ENCODE measurements at places on chromosomes 16 and 17. TPM values are rescaled to one million over a fixed set of nuclear protein-coding genes. Genes with fewer than 3 reads are reported as not detected.

DNA sequence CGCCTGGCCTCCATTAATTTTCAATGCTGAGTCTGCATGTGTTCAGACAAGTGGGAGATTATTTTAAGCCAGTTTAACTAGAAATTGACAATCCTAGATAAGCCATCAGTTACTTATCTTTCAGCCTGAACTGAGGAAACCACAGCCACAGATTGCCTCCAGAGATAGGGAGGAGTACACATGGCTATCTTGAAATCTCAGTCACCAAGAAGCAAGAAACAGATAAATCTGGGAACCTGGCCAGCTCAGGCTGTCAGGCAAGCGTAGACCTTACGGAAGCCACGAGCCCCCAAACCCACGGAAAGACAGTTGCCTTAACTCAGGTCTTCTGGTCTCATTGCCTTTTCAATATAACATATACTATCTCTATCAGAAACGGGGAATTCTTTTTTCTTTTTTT lies 2.0 kb upstream of the GLG1 start:
- H3K36me3 ChIP-seq: no peaks in the 10 kb centered on the region
- H3K27me3 ChIP-seq: no peaks in the 10 kb centered on the region
- peaks cover 5% of the 10 kb centered on the region for H3K4me1 ChIP-seq
- H3K4me3 ChIP-seq: no peak overlapping the region
- no peak for DNase-seq

HIC1 gene
- 6.4 TPM for polyA plus RNA-seq

BCAR1 gene
- 29.2 TPM for polyA plus RNA-seq

DNA sequence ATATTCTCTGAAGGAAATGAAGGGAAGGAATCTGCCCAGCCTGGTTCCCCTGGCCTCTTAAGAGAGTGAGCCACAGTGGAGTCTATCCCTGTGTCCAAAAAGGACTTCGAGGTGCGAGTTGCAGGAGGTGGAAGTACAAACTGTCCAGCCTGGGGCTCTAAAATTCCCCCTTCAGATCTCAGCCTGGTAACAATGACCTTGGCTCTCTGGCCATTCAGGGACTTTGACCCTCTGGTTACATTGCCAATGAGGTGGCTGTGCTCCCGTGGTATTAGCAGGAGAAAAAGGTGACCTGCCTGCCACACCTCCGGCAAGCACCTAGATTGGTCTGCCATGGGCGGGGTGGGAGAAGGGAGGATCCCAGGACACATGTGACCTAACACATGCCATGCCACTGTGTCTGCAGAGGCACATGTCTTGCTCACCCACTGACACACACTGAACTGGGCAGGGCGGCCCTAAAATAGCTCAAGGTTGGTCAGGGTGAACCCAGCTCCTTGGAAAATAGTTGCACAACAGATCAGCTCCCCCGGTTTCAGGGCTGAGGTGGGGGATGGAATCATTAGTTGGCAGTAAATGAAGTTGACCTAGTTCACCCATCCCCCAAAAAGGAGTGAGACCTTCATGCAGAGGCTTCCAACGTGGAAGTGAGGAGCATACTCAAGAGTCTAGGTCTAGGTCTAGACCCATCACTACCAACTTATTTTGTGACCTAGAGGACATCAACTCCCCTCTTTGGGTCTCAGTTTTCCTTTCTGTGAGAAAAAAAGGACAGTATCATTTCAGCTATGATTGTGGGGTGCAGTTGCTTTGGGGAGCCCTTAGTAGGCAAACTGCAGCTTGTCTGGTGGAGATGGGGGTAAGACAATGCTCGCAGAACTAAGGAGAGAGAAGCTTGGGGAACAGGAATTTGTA lies 2.2 kb downstream of the NR1D1 start:
- peak overlapping the region; percentile 73 for H3K4me3 ChIP-seq
- peaks cover 29% of the 10 kb centered on the region for H3K36me3 ChIP-seq
- H3K27me3 ChIP-seq: no peaks in the 10 kb centered on the region
- H3K27ac ChIP-seq: peak overlapping the region; percentile 95

DNA sequence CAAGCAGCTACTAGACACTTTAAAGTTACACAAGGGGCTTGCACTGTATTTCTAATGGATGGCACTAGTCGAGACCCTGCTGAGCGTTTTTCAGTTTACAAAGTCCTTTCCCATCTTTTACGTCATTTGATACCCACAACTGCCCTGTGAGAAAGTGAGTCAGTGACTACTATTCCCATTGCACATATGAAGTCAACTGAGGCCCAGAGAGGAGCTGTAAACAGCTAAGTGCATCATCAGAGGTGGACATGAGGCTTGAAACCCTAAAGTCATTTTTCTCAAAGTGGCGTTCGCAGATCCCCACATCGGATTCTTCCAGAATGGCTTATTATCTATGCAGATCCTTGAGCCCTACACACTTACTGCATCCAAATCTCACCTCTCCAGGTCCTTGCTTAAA lies 50.6 kb downstream of the TEKT5 start:
- no peak for DNase-seq
- no peaks in the 10 kb centered on the region for H3K4me1 ChIP-seq
- H3K4me3 ChIP-seq: no peak overlapping the region

DNA sequence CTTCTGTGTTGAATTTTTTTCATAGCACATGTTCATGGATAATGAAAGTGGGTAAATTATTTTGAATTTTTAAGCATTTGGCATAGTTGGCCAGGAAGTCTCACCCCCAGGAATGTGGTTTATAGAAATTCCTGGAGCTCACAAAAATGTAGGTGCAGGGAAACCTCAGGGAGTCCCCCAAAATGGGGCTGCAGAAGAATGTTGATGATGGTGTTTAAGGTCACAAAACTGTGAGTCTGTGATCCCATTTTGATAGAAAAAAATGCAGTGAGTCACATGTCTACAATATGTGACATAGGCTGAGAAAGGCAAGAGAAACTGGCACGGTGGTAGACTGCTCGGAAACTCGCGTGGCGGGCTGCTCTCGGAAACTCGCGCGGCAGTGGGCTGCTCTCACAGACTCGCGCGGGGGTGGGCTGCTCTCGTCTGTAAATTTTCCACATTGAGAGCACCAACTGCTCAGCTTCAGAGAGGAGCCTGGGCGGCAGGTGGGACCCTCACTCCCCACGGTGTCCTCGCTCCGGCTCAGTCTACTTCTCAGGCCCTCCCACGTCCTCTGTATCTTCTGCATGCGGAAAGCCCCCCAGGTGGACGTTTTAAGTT lies 18.7 kb upstream of the MC1R start:
- H3K36me3 ChIP-seq: peaks cover 30% of the 10 kb centered on the region
- no peak overlapping the region for H3K27ac ChIP-seq
- DNase-seq: no peak
- H3K4me1 ChIP-seq: no peaks in the 10 kb centered on the region
- no peaks in the 10 kb centered on the region for H3K27me3 ChIP-seq
- H3K4me3 ChIP-seq: no peak overlapping the region

DNA sequence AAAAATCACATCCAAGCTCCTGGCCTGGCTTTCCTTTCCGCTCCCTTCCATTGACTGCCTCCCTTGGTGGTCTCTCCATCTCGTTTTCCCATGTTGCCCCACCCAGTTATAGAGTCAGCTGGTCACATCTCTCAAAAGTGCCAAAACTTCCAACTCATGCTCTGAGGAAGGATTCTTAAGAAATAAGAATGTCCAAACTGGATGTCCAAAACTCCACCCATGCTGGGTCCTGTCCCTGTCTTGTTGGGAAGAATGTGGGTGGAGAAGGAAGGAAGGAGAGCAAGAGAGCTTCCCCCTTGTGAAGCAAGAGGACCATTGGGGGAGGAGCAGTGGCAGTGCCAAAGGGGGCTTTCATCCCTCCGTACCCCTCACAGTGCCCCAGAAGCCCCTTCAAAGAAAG lies 44.6 kb upstream of the MAP3K14 start:
- H3K4me3 ChIP-seq: no peak overlapping the region
- no peaks in the 10 kb centered on the region for H3K4me1 ChIP-seq
- H3K27me3 ChIP-seq: no peaks in the 10 kb centered on the region
- no peak for DNase-seq
- H3K36me3 ChIP-seq: no peaks in the 10 kb centered on the region
- no peak overlapping the region for H3K27ac ChIP-seq

COPRS gene
- polyA plus RNA-seq: 88.8 TPM

- H3K27ac ChIP-seq: no peak overlapping the region
- DNase-seq: no peak
- H3K4me1 ChIP-seq: no peaks in the 10 kb centered on the region
- H3K36me3 ChIP-seq: no peaks in the 10 kb centered on the region
- H3K4me3 ChIP-seq: no peak overlapping the region
Measured at GRCh38 chr17:17391668-17392370, 85.0 kb upstream of the MED9 start.
